Omental fat pad (tissue), 4 donors: ENCODE measurements at places on chromosomes 1 and 21. TPM values are rescaled to one million over a fixed set of nuclear protein-coding genes. Genes with fewer than 3 reads are reported as not detected.

The MRPS6 gene
- 28.0 TPM for total RNA-seq

The DAB1 gene
- total RNA-seq = 0.56 TPM

The LCE3E gene
- not detected for total RNA-seq

The SAMD13 gene
- total RNA-seq = not detected

The PM20D1 gene
- total RNA-seq = 0.63 TPM

The IFNLR1 gene
- 1.8 TPM for total RNA-seq

The HPCAL4 gene
- total RNA-seq = not detected

The SLC16A1 gene
- total RNA-seq = 125 TPM

The MEX3A gene
- total RNA-seq = 0.63 TPM

The CD1E gene
- total RNA-seq = not detected

The PGLYRP3 gene
- not detected for total RNA-seq

The PLPPR4 gene
- total RNA-seq = 8.8 TPM

The TEKT2 gene
- 1.1 TPM for total RNA-seq

The SERPINC1 gene
- not detected for total RNA-seq

The CHI3L2 gene
- total RNA-seq = 1.2 TPM

The FCRL5 gene
- 0.32 TPM for total RNA-seq

The CDC20 gene
- total RNA-seq = 2.4 TPM

The SPATA45 gene
- not detected for total RNA-seq

The CHIA gene
- not detected for total RNA-seq

The FHL3 gene
- 10.1 TPM for total RNA-seq

The CFAP107 gene
- total RNA-seq = not detected

The NR0B2 gene
- total RNA-seq = not detected

The CDKN2C gene
- 20.0 TPM for total RNA-seq

The NTMT2 gene
- not detected for total RNA-seq

The FAM43B gene
- 0.31 TPM for total RNA-seq

The NBPF4 gene
- total RNA-seq = not detected

The BMP8B gene
- total RNA-seq = 0.24 TPM

The KLHL20 gene
- 25.8 TPM for total RNA-seq

The FBLIM1 gene
- total RNA-seq = 10.4 TPM

The RHEX gene
- 1.5 TPM for total RNA-seq

The PROK1 gene
- total RNA-seq = 0.50 TPM

The TAS1R1 gene
- total RNA-seq = not detected

The BTG2 gene
- total RNA-seq = 654 TPM

The CCDC190 gene
- not detected for total RNA-seq

The FYB2 gene
- total RNA-seq = not detected

The SELENBP1 gene
- 35.7 TPM for total RNA-seq

The OR2T3 gene
- not detected for total RNA-seq

The CAMK1G gene
- not detected for total RNA-seq

The ZNF593OS gene
- total RNA-seq = not detected

The OR6N2 gene
- total RNA-seq = not detected

The PDC gene
- not detected for total RNA-seq

The ATPAF1 gene
- total RNA-seq = 83.6 TPM

The ICOSLG gene
- total RNA-seq = 3.2 TPM

The ZSCAN20 gene
- 7.4 TPM for total RNA-seq

The ANGPTL3 gene
- not detected for total RNA-seq
